ENCODE measurements at places on chromosomes 13 and 19.

- no peak for DNase-seq
These were observed 180.6 kb upstream of the TMTC4 start for GRCh38 chr13:100855151-100855550.

- DNase-seq = no peak
These were observed 20.2 kb downstream of the EPSTI1 start for GRCh38 chr13:42971691-42972347.

- no peak for DNase-seq
These were observed 273.1 kb downstream of the PCDH20 start for GRCh38 chr13:61142506-61142905.

DNA sequence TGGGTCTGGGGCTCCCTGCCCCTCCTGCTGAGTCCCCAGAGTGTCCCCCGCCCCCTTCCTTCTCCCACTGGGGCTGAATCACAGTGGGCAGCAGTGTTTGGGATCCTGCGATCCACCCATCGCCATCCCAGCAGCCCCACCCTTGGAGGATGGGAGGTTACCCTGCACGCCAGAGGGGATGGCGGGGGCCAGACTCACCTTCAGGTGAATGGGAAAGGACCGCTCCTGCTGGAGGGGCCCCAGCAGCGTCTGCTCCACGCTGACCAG, 569 bp downstream of the DLEU7 start:
- DNase-seq = no peak

GRCh38 chr13:83880275-83881139, 1.8 kb downstream of the SLITRK1 start:
- DNase-seq = no peak

DNA sequence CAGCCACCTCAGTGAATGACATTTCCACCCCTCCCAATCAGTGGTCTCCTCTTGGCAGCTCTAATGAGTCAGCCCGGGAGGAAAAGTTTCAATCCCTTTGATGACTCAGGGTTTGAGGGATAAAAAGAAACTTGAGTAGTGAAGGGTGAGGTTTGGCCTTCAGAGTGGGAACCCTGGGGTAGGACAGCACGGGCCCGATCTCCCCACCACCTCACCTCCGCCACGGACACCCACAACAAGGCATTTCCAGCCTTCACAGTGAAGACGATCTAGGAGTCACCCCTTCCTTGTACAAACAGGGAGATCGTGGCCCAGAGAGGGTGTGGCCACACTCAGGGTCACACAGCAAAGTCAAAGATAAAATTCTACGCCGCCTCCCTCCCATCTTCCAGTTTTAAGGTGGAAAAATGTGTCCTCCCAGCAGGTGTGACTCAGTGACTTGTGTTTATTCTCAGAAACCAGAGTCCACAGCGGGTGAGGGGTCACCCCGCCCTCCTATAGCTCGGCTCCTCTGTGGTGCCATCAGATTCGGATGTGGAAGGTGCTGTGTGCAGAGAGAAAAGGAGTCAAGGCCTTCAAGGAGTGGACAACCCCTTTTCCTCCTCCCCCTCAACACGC, 12.3 kb downstream of the CIB3 start:
- no peak for DNase-seq

- no peak for DNase-seq
These were observed 496.7 kb downstream of the EFNB2 start for GRCh38 chr13:106038752-106039151.

DNA sequence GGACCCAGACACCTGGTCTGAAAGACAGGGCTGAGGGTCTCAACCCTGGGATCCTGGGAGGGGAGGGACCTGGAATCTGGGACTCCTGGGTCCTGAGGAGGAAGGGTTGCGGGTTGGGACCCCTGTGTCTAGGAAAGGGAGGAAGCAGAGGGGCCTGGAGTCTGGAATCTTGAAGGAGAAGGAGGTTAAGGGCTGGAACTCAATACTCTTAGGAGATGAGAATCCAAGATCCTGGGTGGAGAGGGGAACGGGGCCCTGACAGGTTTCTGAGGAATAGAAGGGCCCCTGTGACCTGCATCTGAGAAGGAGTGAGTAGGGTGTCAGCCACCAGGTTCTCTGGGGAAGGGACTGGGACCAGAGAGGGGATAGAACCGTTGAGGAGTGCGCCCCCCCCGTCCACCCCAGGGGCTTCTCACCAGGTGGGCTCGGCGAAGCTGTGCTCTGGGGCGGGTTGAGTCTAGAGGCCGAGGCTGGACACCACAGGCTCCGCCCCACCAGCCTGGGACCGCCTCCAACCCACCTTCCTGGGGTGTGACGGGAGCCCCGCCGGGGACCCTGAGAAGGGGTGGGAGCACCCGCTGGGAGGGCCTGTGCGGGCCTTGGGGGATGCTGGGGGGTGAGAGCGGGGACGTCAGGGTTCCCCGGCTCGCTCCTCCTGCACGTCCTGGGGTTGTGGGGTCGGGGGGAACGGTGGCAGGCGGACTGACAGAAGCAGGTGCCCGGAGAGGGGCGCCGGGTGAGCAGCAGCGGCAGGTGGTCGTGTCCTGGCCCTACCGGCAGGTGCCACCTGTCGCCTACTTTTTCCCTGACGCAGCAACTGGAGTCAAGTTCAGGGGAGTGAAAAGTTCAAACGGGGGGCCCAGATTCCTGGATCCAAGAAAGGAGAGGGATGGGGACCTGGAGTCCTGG, at the start of gene MAMSTR:
Gene MAMSTR (minus strand): TSS at position 463 of the 909 bp plus-strand sequence. CDS start 694 bp downstream, outside the sequence.
- DNase-seq = no peak

GRCh38 chr19:41367848-41368301, 3.9 kb upstream of the B9D2 start:
- no peak for DNase-seq

- no peak for DNase-seq
These were observed 151.7 kb downstream of the DLEU7 start for GRCh38 chr13:50691681-50692263.

- DNase-seq = no peak
These were observed 33.4 kb downstream of the COG6 start for GRCh38 chr13:39688699-39689405.

GRCh38 chr13:65915195-65915594, 1314.9 kb downstream of the PCDH9 start:
- DNase-seq = no peak

DNA sequence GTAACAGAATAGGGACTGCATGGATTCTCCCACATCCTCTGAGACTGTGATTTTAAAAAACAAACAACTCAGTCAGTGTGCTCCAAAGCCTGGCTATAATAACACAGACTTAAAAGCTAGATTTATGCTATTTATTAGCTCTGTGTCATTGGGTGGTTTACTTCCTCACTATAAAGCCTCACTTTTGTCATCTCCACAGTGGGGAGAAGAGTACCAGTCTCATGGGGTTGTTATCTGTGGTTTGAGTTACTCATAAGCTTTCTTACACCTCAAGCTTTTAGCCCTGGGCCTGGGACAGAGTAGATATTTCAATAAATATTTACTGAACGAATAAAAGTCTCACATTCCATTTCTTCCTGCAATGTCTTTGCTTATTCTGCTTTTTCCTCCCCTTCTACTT, 5.3 kb downstream of the RNASEH2B start:
- no peak for DNase-seq

- DNase-seq = no peak
These were observed 96.1 kb upstream of the SPATA13 start for GRCh38 chr13:24064371-24064770.

DNA sequence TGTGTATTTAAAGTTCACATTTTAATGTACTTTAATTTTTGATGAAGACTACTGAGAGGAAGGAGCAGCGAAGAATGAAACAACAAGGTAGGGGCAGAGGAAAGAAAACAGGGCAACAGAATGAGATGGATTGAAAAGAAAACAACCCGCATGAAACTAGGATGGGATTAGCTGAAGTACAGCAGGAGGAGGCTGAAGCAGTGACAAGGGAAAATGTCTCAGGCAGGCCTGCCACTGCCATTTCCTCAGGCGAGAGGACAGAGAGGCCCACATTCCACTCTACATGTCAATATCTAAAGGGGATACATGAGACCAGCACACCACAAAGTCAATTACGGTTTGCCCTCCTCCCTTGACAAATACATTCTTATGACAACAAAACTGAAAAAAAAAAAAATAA, 1703.2 kb downstream of the EFNB2 start:
- no peak for DNase-seq

GRCh38 chr19:32890326-32890725, 20.8 kb upstream of the SLC7A9 start:
- DNase-seq = no peak

DNA sequence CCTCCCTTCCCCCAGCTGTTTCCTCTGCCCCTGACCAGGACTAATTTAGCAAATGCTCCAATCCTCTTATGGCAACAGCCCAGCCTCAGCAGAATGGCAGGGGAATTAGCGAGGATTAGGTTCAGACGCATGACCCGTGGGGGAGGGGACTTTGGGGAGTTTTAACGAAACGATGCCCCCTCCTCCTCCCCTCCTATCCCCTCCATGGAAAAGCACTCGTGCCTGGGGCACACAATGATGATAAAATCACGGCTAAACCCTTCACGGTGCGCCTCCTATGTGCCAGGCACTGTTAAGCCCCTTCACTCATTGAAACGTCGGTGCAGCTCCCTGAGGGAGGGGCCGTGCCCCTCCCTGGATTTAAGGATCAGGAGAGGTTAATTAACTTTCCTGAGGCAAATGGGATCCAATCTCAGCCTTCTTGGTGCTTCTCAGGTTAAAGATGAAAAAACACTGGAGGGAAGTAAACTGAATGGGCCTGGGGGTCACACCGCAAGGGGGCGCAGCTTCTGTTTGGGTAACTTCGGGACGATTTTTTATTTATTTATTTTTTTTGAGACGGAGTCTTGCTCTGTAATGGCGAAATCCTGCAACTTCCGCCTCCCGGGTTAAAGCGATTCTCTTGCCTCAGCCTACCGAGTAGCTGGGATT, 10.1 kb upstream of the TPRX2 start:
- no peak for DNase-seq

- no peak for DNase-seq
These were observed 953 bp downstream of the KCNN4 start for GRCh38 chr19:43779820-43780219.

DNA sequence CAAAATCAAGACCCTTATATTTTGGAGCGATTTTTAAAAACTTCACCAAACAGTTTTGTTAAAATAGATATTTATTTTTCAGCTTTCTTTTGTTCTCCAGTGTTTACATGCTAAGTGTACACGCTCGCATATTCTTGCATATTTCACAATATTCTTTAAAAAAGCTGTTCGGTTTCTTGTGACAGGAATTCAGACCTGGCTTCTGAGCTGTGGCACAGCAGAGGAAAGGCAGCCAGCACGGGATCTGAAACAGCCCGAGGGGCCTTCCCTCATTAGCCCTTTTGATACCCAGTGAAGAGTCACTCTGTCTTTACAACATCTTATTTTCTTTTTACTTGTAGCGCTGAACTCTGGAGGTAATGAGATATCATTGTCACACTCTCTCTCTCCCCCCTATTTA, 234.0 kb downstream of the B3GLCT start:
- no peak for DNase-seq

- DNase-seq = no peak
These were observed 246.2 kb downstream of the FOXO1 start for GRCh38 chr13:40420160-40420740.

GRCh38 chr19:31312009-31312676, 37.1 kb downstream of the TSHZ3 start:
- no peak for DNase-seq

- no peak for DNase-seq
These were observed 117.4 kb downstream of the ESD start for GRCh38 chr13:46679369-46680120.

GRCh38 chr19:18172331-18173053, 1.1 kb upstream of the IFI30 start:
- no peak for DNase-seq

GRCh38 chr19:547836-548720, 4.2 kb downstream of the GZMM start:
- no peak for DNase-seq

DNA sequence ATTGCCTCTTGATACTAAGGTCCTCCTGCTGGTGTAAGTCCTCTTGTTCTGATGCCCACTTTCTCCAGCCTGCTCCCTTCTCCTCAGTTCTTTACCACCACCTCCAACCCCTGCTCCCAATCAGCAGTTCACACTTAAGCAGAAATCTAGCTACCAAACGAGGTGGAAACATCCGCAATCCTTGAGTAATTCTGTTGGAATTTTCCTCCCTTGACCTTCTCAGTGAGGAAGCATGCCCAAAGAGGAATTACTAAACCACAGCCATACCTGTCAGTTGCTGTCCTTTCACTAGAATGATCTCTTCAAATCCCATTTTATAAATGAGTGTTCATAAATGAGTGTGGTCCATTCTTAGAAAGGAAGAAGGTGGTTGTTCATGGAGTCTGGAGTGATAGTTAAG, 289.9 kb downstream of the DACH1 start:
- DNase-seq = no peak

DNA sequence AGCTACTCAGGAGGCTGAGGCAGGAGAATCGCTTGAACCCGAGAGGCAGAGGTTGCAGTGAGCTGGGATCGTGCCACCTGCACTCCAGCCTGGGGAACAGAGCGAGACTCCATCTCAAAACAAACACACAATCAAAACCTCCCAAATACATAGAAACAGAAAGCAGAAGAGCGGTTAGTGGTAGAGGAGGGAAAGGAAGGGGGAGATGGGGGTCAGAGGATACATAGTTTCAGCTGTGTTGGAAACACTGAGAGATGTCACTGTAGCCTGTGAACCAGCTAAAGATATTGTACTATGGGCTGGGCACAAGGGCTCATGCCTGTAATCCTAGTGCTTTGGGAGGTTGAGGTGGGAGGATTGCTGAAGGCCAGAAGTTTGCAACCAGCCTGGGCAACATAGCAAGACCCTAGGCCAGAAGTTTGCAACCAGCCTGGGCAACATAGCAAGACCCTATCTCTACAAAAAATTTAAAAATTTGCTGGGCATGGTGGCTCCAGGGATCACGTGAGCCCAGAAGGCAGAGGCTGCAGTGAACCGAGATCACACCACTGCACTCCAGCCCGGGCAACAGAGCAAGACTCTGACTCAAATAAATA, 49.9 kb downstream of the GNG7 start:
- DNase-seq = no peak

DNA sequence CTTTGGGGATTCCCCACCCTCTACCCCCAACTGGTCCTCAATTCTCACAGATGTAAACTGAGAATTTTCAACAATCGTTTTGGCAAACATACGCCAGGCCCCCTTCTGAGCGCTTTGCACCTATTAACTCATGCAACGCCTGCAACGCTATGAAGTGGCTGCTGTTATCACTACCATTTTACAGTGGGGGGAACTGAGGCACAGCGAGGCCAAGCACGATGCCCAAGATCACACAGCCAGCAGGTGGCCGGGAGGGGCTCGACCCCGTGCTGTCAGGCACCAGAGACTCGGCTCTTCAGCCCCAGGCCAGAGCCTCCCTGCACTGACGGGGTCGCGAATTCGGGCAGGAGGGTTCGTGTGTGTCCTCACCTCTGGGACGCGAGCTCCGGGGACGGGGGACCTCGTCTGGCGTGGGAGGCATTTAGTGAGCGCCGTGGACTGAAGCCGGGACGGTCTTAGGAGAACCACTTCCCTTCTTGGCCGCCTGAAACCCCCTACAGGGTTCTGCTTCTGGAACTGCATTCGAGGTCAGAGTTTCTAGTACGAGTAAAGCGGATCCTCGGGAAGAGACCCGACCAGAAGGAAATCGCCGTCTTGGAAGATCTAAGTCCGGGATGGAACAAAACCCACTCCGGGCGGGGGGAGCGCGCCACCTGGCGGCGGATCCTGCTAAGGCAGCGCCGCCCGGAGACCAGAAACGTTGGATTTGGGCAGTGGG, 21.0 kb downstream of the ZNF114 start:
- DNase-seq = no peak

- DNase-seq = no peak
These were observed 14.0 kb upstream of the PHF11 start for GRCh38 chr13:49481788-49482187.

GRCh38 chr19:35904311-35905068, 2.2 kb downstream of the HCST start:
- DNase-seq = no peak

Measured in esophagus squamous epithelium (tissue), 5 donors.